ENCODE measurements at places on chromosomes 2 and 18.
A peak's percentile ranks its signal among the peaks of the same experiment; 100 is the strongest.

GRCh38 chr18:10477121-10477862 is 22.9 kb downstream of the APCDD1 start:
- no peak for DNase-seq

DNA sequence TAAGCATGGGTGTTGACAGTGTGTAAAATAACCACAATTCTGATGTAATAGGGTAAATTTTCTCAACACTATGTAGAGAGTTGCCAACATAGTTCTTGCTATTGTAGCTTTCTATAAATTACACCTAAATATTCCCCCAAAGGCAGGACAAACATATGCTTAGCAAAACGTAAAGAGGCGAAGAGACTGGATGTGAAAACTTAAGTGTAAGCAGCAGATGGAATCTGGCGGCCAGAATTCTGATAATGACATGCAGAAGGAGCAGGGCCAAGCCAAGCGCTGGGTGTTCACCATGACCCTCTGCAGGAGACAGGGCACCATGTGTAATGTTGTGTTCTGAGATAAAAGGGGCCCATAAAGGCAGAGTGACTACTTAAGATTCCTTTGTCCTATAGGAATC is 105.2 kb upstream of the ZNF521 start:
- DNase-seq = no peak

GRCh38 chr2:7436096-7436906 is 519.1 kb downstream of the RNF144A start:
- DNase-seq = no peak

DNA sequence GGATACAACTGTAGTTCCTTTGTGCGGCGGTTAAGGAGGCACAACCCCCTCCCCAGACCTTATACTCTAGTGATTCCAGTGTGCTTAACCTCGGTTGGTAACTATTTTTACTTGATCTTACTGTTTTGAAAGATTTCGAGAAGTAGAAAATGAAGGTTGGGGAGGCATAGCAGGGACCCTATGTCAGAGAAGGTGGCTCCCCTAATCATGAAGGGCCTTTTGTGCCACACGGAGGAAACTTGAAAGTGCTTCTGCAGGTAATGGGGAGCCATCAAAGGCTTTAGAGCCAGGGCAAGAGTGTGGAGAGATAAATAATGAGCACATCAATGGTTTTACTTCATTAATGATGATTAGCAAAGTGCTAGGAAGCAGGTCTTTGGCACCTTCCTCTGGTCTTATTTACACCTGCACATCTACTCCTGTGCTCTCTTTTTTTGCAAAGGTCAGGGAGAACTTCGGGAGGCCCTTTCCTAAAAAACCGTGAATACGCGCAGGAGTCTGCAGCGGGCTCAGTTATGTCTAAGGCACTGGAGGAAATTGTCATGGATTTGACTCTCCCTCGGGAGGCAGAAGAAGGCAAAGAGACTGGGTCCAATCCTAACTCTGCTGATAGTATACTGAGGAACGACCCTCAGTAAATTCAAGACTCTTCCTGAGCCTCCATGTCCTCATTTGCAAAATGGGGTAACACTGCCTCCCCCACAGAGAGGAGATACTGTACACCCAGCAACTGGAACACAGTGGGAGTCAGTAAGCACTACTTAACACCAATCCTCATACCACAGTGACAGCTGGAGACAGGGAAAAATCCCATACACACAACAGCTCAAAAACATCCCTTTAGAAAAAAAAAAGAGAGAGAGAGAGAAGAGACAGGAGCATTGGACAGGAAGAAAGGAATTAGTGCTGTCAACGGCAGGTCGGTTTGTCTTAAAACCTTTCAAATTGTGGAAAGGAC is 81.6 kb downstream of the DDX1 start:
- DNase-seq = no peak

DNA sequence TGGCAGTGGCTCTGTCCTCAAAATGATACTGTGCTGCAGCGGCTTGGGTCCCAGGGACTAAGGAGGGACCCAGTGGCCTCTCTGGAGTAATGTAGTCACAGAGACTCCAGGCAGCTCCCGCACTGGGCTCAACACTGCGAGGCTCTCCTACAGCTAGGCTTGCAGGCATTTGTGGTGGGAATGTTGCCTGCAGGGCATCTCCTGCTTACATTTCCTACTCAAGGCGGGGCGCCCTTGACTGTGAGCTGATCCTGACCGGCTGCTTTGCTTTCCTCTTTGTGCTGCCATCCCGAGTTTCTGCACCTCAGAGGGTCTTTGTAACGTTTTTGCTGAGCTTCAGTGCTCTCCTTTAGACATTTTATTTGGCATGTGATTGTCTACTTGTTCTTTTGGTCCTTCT is 177.4 kb upstream of the FN1 start:
- no peak for DNase-seq

- DNase-seq = no peak
Observed at GRCh38 chr2:226274143-226274542, 525.5 kb downstream of the IRS1 start.

DNA sequence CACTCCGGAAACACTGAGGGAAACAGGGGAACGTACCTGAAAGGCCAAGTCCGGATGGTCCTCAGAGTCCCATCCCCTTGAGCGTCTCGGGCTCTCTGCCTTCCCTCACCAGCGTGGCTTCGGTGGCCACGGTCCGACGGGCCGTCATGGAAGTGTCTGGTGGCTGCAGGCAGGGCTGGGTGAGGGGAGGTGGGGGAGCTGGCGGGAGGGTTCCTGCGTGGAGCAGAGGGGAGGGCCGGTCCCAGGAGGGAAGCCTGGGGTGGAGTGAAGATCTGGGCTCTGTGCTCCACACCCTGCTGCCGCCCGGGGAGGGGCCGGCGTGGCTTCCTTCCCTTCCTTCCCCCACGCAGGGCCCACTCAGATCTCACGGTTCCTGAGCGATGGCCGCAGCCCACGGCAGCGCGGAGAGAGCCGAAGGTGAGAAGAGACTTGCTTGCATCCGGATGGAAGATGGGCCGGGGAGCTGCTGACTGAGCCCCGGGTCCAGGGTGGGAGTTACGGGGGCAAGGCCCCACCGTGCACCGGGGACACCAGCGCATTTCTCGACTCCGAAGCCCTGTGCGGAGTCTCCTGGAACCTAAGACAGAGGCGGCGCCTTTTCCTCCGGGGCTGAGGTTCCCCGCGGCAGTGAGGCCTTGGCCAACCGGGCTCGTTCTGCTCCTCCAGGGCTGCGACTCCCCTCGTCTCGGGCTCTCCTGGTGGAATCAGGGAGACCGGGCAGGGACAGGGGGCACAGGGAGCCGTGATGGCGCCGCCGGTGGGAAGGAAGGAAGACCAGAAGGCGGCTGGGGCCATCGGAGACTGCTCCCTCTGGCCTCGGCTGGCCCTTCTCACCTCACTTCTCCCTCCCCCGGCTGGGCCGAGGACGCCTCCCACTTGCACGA is 49.1 kb downstream of the KCNF1 start:
- DNase-seq = no peak

GRCh38 chr2:19073522-19073921 is 284.9 kb downstream of the OSR1 start:
- peak; percentile 70 for DNase-seq

- no peak for DNase-seq
Observed at GRCh38 chr2:129723277-129724020, 256.0 kb upstream of the RAB6C start.

DNA sequence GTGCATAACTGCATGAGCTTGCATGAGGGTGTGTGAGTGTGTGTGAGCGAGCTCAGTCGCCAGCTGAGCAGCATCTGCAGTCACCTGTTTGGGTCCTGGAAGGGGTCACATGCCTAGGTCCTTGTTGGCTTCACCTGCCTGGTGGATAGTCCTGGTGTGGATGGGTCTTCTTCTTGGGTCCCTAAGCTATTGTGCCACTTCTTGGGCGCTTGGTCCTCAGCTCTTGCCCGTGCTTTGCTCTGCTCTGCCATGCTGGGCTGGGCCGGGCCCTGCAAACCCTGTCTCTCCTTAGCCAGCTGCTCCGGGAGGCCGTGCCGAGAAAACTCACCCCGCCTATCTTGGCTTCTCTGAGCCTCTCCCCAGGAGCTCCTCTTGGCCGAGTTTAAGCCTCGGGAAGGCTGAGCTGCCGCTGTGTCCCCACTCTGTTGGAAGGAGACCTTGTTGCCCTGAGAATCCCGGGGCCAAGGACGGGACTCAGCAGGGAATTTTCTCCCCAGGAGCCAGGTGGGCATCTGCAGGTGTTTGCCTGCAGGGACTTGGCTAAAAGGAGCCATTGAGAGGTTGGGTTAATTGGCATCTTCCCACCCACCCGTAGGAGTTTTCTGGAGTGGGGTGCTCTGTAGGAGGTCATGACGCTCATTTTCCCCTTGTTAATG is 300.8 kb downstream of the NDUFA10 start:
- DNase-seq = peak; percentile 54

- no peak for DNase-seq
Observed at GRCh38 chr2:151007365-151007764, 254.3 kb downstream of the RBM43 start.

DNA sequence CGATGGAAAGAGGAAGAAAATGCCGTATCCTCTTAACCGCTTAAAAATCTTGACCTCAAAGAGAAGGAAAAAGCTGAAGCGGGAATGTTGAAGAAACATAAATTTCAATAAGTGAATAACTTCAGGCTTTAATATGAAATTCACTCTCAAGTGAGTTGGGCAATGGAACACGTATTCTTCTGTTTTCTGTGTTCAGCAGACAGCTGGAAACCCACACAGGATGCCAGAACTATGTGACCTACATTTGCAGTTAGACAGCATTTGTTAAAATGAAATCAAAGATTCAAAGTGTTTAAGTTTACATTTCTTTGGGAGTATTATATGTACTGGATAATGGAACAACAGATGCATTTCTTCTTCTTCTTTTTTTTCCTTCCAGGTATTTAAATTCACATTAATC is 80.5 kb upstream of the SPATS2L start:
- DNase-seq = no peak

- DNase-seq = no peak
Observed at GRCh38 chr2:10172033-10172871, 49.7 kb downstream of the RRM2 start.

DNA sequence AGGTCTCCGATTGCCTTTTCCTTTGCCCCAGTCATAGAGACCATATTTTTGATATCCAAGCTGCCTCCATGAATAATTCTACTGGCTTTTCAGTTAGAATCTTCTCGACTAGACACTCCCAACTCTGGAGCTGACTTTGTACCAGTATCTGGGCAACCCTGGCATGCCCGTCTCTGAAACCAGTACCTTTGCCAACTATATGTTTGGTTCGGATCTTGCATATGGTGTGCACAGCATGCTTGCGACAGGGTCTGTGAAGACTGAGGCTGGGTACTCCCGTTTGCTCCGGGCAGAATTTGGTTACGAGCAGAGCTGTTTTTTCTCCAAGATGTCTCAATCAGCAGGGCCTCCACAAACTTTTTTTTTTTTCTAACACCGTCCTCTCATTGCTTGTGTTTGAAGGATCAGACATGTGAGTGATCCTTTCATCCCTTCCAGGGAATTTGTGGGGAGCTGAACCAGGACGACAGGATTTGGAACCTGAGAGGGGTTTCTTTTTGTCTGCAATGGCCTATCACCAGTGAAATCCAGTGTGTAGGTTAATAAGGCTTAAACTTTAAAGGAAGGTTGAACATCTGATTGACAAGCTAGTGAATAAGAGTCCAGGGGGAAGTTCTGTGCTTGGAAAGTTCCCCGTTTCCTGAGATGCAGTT is 322.3 kb downstream of the MYCN start:
- no peak for DNase-seq

DNA sequence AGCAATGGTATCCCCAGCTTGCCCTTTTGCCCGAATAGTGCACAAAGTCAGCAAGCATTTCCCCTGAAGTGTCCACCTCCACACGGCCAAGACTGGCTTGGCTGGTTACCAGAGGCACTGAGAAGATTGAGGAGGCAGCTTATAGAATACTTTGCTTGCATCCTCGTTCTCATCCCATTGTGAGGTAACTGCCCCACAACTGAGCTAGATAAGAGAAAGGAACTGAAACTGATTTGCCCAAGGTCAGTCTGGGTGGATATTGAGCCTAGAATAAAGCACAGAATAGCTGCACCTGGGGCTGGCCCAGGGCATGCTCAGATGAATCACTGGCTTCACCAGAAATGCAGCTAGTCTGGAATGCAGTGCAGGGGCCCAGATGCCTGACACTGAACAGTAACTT is 32.7 kb upstream of the MAP4K3 start:
- DNase-seq = no peak

DNA sequence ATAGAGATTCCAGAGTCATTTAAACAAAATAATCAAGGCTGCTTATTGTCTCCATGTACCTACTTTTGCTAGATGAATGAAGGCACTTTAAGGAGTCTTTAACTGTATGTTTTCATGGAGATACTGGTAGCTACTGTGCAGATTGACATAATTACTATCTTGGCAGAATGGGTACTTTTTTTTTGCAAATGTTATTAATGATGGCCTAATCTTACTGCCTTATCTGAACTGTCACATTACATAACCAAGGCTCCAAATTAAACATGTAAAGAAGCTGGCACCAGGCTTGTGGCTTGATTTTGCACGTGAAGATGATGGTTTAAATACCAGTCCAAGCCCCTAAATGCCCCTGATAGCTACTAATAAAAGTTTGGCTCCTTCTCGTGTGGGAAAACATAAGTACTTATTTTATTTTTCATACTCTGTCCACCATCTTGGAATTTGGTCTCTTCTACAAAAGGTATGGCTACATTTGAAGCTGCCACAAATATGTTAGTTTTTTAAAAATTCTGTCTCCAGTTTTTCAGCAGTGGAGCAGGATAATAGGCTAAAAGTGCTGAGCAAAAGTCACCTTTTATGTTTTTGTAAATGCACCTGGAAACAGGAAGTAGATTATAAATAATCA is 4.1 kb downstream of the TRIB2 start:
- no peak for DNase-seq

Measured in coronary artery (tissue), 2 donors.